ENCODE measurements at places on chromosomes 1 and 21.
A peak's percentile ranks its signal among the peaks of the same experiment; 100 is the strongest.

DNA sequence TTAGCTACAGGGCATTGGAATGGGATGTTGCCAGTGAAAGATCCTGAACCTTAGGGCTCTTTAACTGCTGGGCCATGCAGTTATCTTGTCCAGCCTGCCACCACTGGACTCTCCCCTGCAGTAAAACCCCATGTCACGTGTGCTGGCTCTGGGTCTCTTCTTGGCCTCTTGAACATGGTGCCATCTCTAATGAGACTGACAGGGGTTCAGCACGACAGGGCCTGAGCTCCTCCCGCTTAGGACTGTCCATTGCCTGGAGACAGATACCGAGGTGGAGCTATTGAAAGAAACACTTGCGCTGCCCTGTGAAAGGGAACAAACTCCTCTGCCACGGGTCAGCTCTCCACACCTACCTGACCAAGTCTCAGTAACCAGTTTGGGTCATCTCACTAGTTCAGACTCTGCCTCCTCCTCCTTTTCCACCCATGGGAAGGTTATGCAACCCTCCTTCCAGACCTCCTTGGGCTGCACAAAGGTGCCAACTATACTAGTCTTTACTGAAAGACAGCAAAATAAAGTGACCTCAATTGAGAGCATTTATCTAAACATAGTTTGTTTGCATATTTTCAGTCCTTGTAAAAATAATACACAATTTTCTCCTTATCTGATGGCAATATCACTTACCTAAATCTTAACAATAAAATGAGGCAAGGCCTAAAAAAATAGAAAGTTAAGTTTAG, 66.0 kb downstream of the GNG12 start:
- no peak for DNase-seq

DNA sequence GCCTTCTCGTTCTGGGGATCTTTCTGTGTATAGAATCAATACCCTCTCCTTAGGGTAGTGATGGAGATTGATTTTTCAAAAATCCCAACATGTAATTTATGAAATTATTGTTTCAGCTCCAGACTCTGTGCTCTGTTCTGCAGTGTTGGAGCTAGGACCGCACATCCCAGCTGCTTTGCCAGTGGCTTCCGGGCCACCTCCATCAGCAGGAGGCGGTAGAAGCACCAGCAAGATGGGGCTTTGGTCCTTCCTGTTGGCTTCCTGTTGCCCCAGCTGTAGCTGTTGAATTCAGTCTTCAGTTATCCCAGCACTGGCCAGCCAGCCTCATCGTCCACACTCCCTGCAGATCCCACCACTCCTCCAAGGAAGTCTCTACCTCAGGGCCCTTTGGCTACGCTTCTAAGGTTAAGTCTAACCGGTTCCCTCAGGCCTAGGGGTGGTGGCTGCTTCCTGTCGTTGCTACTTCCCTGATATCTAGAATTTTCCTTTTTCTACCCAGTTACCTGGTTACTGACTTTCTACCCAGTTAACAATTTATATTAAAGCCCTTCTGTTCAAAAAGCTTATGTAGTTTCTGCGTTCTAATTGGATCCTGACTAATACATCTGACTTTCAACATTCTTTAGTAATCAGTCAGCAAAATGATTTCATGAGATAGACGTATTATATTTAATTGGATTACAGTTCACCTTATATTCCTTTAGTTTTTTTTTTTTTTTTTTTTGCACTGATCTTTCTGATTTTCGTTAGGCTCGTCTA, 24.6 kb downstream of the GALNT2 start:
- no peak for DNase-seq

GRCh38 chr1:145957443-145958319, at the start of gene LIX1L:
TSS of gene LIX1L (minus strand) at chr1:145958017. CDS start at chr1:145957927, 90 bp downstream.
- peak; percentile 97 for DNase-seq

DNA sequence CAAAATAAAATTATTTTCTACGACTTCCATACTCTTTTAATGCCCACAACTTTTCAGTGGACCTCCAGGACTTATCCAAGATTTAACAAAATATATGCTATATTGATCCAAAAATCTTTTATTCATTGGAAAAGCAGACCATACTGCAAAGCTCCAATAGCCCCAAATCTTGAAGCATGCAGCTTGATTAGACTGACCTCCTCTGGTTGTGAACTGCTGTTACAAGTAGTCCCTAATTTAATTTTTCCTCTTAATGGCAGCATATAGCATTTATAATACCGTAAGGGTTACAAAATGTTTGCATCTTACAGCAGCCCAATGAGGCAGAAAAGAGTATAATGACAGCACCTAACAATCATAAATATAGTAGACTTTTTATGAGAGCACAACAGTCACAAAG, 49.8 kb downstream of the TPR start:
- no peak for DNase-seq

GRCh38 chr1:61637470-61637869, 87.5 kb downstream of the TM2D1 start:
- DNase-seq: no peak

DNA sequence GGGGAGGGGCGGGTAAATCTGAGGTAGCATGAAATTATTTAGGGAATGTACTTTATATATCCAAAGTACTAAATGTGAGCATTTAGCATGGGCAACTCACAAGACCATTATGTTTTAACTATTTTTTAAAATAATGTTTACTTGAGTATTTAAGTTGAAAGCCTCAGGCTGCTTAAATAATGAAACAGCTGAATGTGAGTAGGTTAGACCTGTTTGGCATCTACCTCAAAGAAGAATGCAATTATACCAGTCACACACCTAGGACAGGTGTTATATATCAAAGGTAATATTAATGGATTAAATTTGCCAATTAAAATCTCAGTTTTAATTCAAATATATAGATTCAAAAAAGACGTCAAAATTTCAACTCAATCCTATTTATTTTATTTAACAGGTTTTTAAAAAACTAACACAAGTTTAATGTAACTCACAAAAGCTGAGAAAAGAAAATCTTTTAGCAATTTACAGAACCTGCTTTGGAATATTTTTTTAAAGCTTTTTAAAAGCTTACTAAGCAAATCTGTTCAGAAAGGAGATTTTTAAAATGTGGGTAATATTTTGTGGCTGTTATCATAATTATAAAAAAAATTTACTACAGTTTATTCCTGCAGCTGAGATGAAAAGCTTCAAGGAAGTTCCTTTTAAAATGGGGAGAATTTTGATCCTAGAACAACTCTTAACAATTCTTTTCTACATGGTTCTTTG, 104.6 kb upstream of the LBR start:
- DNase-seq: no peak

- DNase-seq: no peak
Measured at GRCh38 chr1:165773324-165773965, 4.8 kb upstream of the TMCO1 start.

DNA sequence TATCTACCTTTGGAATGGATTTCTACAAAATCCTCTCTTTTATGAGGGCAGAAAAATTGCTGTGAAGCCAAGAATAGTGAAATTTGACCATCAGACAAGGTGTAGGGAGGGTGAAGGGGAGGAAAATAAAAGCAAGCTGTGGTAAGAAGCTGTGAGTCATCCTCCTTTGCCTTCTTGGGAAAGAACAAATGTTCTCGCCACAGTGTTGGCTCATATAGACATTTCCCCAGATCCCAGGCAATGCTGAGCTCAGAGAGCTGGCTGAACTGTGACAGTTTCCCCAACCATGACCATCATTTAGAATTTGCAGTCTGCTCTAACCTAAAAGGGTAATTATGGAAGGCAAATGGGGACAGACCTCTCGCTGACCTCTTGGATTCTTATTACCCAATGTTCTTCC, 235.4 kb downstream of the PBX1 start:
- DNase-seq: no peak

DNA sequence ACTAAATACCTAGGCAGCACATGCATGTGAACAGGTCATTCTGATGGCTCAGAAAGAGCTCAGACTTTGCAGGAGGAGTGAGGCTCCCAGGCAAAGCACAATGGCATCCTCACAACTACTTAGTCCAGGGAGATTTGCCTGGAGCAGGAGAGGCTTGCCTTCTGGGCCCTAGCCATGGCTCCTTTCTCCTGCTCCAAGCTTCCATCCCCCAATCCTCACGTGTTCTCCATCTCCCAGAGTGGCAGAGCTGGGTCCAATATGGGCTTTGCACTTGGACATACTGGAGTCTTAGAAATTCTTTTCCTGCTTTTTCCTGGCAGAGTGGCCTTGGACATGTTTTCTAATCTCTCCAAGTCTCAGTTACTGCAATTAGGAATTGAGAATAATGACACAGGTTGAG, 15.8 kb downstream of the MYBPH start:
- no peak for DNase-seq

GRCh38 chr1:225253173-225253572, 174.7 kb downstream of the LBR start:
- no peak for DNase-seq

Measured in Right ventricle myocardium superior (tissue), 1 donor.